ENCODE measurements at places on chromosomes 11 and 22. TPM values are rescaled to one million over a fixed set of nuclear protein-coding genes. Genes with fewer than 3 reads are reported as not detected.

The PHLDB1 gene
- 63.1 TPM for total RNA-seq

The SLC22A8 gene
- total RNA-seq, result 0.85 TPM

The KRTAP5-11 gene
- not detected for total RNA-seq

The NPAS4 gene
- 0.77 TPM for total RNA-seq

DNA sequence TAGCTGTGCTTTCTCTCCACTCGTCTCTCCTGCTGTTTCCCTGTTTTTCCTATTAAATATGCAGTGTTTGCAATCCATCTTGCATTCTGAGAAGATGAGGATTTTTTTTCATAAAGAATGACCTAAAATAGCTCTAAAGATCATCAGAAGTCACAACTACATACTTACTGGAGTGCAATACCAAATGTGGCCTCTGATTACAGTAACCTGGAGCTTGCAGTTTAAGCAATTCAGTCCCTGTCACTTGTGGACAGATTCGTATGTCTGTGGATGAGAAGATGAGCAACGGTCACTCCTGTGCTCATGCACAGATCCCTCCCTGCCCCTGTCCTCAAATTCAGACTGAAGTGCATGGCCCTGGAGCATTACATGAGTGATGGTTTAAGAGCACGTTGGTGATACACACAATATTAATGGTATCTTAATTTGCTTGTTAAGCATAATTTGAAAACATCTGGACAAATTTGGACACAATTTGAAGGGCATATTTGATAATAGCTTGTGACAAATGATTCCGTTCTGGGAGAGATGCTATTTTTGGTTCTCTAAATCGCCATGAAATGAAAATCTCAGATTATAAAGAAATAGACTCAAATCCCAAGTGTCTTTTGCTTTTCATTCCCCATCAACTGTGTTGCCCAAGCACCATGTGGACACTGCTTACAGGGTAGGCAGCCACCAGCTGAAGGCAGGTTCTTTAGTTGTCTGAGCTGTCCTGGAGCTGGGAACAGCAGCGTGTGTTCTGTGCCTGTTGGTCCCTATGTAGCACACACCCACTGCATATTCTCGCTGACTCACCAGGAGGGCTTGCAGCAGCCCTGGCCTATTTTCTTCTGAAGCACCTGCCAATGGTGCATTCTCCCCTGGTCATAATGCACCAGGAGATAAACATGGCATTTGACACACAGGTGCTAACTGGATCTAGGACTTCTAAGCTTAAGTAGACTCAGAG is 32.6 kb upstream of the PRAME start:
- no peaks in the 10 kb centered on the region for H3K36me3 ChIP-seq
- no peak overlapping the region for H3K27ac ChIP-seq
- H3K4me3 ChIP-seq, result no peak overlapping the region
- peaks cover 10% of the 10 kb centered on the region for H3K27me3 ChIP-seq

DNA sequence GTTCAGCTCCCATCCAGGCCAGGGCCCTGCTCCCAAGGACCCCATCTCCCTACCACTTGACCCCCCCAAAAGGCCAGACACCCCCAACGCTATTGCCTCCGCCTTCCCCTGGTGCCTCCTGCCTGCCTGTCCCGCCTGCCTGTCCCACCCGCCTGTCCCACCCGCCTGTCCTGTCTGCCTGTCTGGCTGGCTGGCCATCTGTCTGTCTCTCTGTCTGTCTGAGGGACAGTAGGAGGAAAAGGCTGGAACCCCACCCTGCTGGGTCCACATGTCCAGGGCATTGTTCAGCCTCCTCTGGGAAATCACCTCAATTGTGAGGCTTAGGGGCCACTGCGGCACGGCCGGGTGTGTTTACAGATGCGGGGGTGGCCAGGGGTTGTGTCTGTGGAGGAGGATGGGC is 25.3 kb upstream of the CBX7 start:
- H3K27ac ChIP-seq, result peak overlapping the region; percentile 33
- no peaks in the 10 kb centered on the region for H3K27me3 ChIP-seq
- no peak overlapping the region for H3K4me3 ChIP-seq
- no peaks in the 10 kb centered on the region for H3K36me3 ChIP-seq
- DNase-seq, result peak; percentile 67

GRCh38 chr22:36778020-36778419 is 2.1 kb upstream of the IFT27 start:
- no peak overlapping the region for H3K4me3 ChIP-seq
- peaks cover 20% of the 10 kb centered on the region for H3K4me1 ChIP-seq
- DNase-seq, result no peak
- H3K27ac ChIP-seq, result no peak overlapping the region

GRCh38 chr22:49670456-49671330 is 157.0 kb downstream of the BRD1 start:
- H3K27ac ChIP-seq, result no peak overlapping the region
- peak; percentile 62 for DNase-seq
- no peaks in the 10 kb centered on the region for H3K36me3 ChIP-seq
- H3K4me3 ChIP-seq, result peak overlapping the region; percentile 67
